Epithelial cell of proximal tubule (primary cell): ENCODE measurements at places on chromosomes 4 and X. TPM values are rescaled to one million over a fixed set of nuclear protein-coding genes. Genes with fewer than 3 reads are reported as not detected.

Gene MAGT1
- 40.5 and 61.6 TPM in 2 replicates for total RNA-seq

Gene VCX
- not detected in 2 replicates for total RNA-seq

Gene CFAP47
- 0.51 TPM in 1 of 2 replicates, not detected in the other for total RNA-seq

Gene FAM156A
- total RNA-seq, result 5.0 and 12.6 TPM in 2 replicates

Gene CXorf49
- 15.4 and 70.9 TPM in 2 replicates for total RNA-seq

Gene LPAR4
- 0.52 and 4.5 TPM in 2 replicates for total RNA-seq

Gene KCND1
- total RNA-seq, result 0.51 and 1.1 TPM in 2 replicates

Gene KIAA1210
- total RNA-seq, result not detected in 2 replicates

Gene TBX22
- total RNA-seq, result not detected in 2 replicates

Gene SH3BGRL
- total RNA-seq, result 35.3 and 50.5 TPM in 2 replicates

Gene APLN
- 0.36 and 1.8 TPM in 2 replicates for total RNA-seq

Gene BMX
- not detected in 2 replicates for total RNA-seq

Gene HERC6
- 2.4 and 5.4 TPM in 2 replicates for total RNA-seq

Gene IL2
- not detected in 2 replicates for total RNA-seq

Gene ATP11C
- total RNA-seq, result 19.2 and 19.4 TPM in 2 replicates
